ENCODE measurements at places on chromosomes 6 and 20.

DNA sequence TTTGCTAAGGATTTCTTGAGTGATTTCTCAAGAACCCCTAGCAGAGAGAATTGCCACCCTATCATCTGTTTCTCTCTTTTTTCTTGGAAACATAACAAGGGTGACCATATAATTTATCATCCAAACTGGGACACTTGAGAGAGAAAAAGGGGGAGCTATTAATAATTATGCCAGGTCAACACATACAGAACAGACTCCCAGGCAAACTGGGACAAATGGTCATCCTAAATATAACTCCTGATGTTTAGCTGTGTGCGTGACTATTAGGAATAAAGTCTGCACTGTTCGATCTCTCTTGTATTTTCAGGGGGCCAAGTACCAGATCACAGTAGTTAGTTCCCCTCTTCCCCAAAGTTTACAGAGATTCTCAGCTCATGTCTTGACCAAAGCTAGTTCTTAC lies 11.7 kb upstream of the HS3ST5 start:
- H3K4me3 ChIP-seq: no peak overlapping the region
- H3K36me3 ChIP-seq: no peaks in the 10 kb centered on the region
- H3K4me1 ChIP-seq: no peaks in the 10 kb centered on the region
- H3K27me3 ChIP-seq: no peaks in the 10 kb centered on the region
- no peak overlapping the region for H3K27ac ChIP-seq

DNA sequence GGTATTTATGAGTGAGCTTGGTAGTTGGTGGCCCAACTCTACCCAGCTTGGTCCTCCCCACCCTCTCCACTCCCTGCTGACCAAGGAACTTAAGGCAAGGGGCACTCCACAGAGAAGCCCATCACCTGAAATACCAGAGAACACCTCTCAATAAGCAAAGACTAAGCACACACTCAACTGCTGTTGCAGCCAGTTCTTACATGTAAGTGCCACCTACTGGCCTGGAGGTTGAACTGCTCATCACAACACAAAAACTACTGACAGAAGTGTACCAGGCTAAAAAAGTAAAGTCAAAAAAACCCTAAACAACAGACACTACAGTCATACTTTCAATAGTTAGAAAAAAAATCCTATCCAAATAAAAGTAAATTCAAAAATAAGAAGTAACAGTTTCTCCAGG lies 146.2 kb downstream of the FAM83B start:
- peaks cover 28% of the 10 kb centered on the region for H3K4me1 ChIP-seq
- no peaks in the 10 kb centered on the region for H3K36me3 ChIP-seq
- H3K27ac ChIP-seq: no peak overlapping the region
- DNase-seq: no peak
- H3K4me3 ChIP-seq: no peak overlapping the region

GRCh38 chr6:108036884-108037283 lies 37.7 kb downstream of the OSTM1 start:
- no peaks in the 10 kb centered on the region for H3K27me3 ChIP-seq
- H3K4me3 ChIP-seq: no peak overlapping the region
- H3K4me1 ChIP-seq: no peaks in the 10 kb centered on the region
- DNase-seq: no peak
- no peak overlapping the region for H3K27ac ChIP-seq

GRCh38 chr6:87667032-87667431 lies 35.0 kb downstream of the AKIRIN2 start:
- H3K27me3 ChIP-seq: no peaks in the 10 kb centered on the region
- H3K36me3 ChIP-seq: peaks cover 3% of the 10 kb centered on the region
- H3K4me1 ChIP-seq: no peaks in the 10 kb centered on the region

- H3K4me3 ChIP-seq: no peak overlapping the region
- no peaks in the 10 kb centered on the region for H3K27me3 ChIP-seq
- no peaks in the 10 kb centered on the region for H3K36me3 ChIP-seq
- H3K27ac ChIP-seq: no peak overlapping the region
- 0 out of 2 replicates have a peak, but pooled peaks cover 7% of the 10 kb centered on the region for H3K4me1 ChIP-seq
- no peak for DNase-seq
Measured at GRCh38 chr6:158376631-158377081, 64.4 kb downstream of the TULP4 start.

DNA sequence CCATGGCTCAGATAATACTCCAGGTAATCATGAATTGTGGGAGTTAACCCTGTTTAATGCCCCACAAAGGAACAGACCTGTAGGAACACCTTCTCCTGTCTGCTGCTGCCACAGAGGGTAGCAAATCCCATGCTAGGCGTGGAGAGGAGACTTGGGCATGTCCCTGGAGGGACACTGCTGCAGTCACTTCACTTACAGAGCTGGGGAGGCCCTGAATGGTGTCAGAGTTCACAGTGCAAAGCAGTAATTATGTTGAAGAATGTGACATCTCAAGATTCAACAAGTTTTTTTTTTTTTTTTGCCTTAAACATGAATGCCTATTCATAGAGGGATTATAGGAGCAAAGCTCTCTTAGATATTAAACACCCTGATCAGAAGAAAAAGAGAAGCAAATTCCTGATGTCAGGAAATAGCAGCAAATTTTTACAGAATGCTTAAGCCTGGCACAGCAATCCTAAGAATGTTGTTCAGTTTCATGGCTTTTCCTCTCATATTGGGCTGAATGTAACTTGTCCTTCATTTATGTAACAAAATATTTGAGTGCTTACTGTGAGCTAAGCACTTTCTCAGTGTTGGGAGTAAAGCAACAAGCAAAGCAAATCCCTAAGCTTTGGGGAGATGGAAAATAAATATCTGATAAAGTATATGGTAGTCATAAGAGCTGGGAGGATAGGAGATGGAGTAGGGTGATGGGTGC lies 45.0 kb downstream of the CARMIL1 start:
- DNase-seq: no peak
- no peaks in the 10 kb centered on the region for H3K4me1 ChIP-seq
- H3K27me3 ChIP-seq: no peaks in the 10 kb centered on the region
- H3K27ac ChIP-seq: no peak overlapping the region

DNA sequence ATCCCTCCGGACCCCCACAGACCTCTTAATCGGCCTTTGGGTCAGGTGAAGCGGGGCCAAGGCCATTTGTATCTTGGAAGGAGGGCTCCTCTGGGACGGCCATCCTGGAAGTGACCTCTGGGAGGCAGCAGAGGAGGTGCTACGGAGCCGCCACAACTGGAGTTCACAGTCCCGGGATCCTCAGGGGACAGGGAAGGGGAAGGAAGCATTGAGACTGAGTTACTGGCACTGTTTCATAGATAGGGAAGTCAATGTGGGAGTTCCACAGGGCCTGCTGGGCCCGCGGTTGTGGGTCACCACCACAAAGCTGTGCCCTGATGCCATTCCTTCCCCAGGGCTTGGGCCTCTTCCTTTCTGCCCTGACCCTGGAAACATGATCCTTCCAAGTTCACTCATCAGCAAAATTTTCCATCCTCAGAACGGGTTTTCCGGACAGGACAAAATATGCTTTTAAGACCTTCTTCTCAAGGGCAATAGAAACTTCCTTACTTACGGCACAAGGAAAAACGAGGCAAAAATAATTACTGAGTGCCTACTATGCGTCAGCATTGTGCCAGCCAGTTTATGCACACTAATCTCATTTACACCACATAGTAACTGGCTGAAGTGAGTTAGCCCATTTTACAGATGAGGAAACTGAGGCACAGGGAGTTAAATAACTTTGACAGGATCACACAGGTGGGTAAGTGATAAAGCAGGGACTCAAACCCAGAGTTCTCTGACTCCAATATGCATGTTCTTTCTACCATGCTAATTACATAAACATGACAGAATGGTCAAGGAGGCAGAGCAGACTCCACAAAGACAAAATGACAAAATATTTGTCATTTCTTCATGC lies 143.8 kb downstream of the UNC5CL start:
- H3K27ac ChIP-seq: no peak overlapping the region
- no peaks in the 10 kb centered on the region for H3K36me3 ChIP-seq
- H3K27me3 ChIP-seq: 0 out of 2 replicates have a peak, but pooled peaks cover 4% of the 10 kb centered on the region
- peak; percentile 74 for DNase-seq
- no peaks in the 10 kb centered on the region for H3K4me1 ChIP-seq
- H3K4me3 ChIP-seq: no peak overlapping the region
